AG08396 (cell line): ENCODE measurements at places on chromosomes 1 and 21.

GRCh38 chr1:243465081-243465480, 209.2 kb downstream of the SDCCAG8 start:
- DNase-seq, result no peak

DNA sequence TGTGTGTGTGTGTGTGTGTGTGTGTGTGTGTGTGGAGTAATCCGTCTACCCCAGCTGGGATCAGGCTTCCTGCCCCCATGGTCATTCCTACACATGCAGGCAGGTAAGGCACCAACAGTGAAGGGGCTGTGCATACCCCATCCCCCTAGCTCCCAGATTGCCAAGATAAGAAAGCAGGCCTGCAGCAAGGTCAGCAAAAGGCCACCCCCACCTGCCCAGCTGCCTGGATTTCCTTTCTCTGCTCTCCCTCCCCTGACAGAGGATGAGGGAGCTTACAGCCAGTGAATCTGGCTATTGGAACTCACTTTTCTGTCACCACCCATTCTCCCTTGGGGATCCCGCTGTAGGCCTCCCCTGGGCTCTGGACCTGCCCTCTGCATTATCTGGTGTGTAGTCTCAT, 7.9 kb downstream of the ALX3 start:
- no peak for DNase-seq

GRCh38 chr1:201501812-201502510, 5.0 kb downstream of the CSRP1 start:
- DNase-seq, result peak; percentile 1

- DNase-seq, result peak; percentile 8
These were observed 119.1 kb downstream of the USP25 start for GRCh38 chr21:15848634-15849560.

- no peak for DNase-seq
These were observed 328.2 kb upstream of the CHRM3 start for GRCh38 chr1:239058190-239058589.

DNA sequence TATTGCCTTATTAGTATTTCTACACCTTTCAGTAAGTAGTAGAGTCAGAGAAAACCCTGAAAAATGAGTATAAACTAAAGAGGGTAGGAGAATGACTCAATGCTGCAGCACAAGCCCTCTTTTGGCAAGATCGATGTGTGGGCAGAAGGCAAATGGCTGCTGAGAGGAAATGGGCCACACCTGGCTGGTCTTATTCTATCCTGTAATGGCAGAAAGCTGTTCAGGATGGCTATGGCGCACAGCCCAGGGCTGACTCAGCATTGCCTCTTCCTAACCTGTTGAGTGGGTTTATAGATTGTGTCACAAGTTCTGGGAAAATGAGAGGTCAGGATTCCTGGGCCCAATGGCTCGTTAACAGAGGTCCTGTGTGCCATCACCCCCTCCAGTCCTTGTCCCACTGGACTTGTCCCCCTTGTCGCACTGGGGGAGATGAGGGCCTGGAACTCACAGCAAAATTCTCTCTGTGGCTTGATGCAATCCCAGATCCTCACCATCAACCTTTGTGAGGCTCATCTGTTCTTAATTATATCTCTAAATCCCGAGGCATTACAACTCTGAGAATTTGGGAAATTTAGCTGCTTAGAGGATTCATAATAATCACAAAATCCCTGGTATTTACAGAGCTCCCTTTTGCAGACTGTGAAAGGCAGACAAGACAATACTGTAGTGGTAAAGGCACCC, 13.2 kb downstream of the HMGB4 start:
- peak; percentile 27 for DNase-seq

- peak; percentile 62 for DNase-seq
These were observed 31.7 kb downstream of the TP73 start for GRCh38 chr1:3683992-3684391.
